ENCODE measurements at places on chromosomes 2 and 18. TPM values are rescaled to one million over a fixed set of nuclear protein-coding genes. Genes with fewer than 3 reads are reported as not detected.

TMEM169 gene
- polyA plus RNA-seq: not detected

ST8SIA5 gene
- 0.08 TPM for polyA plus RNA-seq

FMNL2 gene
- polyA plus RNA-seq: 14.1 TPM

DIPK1C gene
- polyA plus RNA-seq: not detected

TRPM8 gene
- polyA plus RNA-seq: not detected

EFEMP1 gene
- 3,298 TPM for polyA plus RNA-seq

ERICH2 gene
- polyA plus RNA-seq: 3.0 TPM

NYAP2 gene
- polyA plus RNA-seq: 0.15 TPM

DSC3 gene
- polyA plus RNA-seq: 2.0 TPM

NOSTRIN gene
- 6.0 TPM for polyA plus RNA-seq

PER2 gene
- 2.0 TPM for polyA plus RNA-seq

MAP2 gene
- polyA plus RNA-seq: 15.3 TPM

PROM2 gene
- not detected for polyA plus RNA-seq

RFTN2 gene
- 8.8 TPM for polyA plus RNA-seq

POTEJ gene
- not detected for polyA plus RNA-seq

KIAA2012 gene
- not detected for polyA plus RNA-seq

Measured in aorta (tissue), 5 donors.